Suprapubic skin (tissue), 4 donors: ENCODE measurements at places on chromosomes 2 and 18.

GRCh38 chr2:27296481-27296880 is 11.8 kb downstream of the UCN start:
- no peak for DNase-seq

GRCh38 chr2:45269149-45269793 is 260.0 kb upstream of the SIX2 start:
- DNase-seq = no peak

DNA sequence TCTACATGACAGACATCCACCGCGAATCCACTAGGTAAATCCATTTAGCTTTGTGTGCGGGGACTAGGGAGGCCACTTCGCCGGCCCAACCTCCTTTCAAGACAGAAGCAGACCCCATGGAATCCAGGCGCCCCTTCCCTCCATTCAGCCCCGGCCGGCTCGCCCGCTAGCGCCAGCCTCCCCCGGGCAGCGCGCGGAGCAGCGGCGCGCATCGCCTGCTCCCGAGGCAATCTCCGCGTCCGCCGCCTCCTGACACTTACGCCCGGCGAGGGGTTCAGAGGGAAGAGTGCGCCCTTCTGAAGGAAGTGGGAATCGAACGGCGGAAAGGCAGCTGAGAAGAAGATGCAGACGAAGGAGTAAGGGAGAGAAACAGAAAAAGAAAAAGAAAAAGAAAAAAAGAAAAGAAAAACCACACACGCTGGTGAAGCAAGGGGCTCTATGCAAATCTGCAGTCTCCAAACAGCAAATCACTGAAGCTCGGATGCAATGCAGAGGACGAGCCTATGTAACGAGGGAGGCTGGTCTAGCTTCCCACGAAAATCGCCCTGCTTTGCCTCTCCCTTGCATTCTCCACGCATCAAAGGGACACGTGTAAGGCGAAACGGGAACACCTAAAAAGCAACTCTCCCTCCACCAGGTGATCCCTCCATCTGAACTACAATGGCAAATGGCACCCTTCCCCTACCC is 684.4 kb downstream of the NRXN1 start:
- no peak for DNase-seq

DNA sequence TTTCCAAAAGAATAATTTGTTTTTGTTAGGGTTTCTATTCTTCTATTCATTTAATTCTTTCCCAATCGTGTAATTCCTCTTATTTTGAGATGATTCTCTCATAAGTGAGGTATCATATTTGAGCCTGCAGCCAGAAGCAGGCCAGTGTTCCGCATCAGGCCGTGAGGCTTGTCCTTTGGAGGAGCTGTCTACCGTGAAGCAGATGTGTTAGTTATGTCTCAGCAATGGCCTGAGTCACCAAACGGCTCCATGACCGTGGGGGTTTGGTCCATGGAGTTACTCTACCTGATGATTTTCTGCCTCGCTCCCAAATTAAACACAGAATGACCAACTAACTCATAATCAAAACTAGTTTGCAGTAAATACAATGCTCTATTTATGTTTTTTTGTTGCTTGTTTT is 64.2 kb upstream of the TMEM87B start:
- DNase-seq = no peak

DNA sequence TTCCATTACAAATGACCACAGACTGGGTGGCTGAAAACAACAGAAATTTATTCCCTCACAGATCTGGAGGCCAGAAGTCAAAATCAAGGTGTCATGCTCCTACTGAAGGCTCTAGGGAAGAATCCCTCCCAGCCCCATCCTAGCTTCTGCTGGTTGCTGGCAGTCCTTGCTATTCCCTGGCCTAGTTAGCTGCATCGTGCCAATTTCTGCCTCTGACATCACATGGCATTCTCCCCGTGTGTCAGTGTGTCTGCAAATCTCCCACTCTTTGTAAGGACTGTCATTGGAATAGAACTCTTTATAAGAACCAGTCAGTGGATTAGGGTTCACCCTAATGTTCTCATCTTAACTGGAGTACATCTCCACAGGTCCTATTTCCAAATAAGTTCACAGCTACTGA is 30.5 kb upstream of the NCKAP5 start:
- DNase-seq = no peak

GRCh38 chr2:8872821-8873432 is 35.5 kb upstream of the KIDINS220 start:
- no peak for DNase-seq

DNA sequence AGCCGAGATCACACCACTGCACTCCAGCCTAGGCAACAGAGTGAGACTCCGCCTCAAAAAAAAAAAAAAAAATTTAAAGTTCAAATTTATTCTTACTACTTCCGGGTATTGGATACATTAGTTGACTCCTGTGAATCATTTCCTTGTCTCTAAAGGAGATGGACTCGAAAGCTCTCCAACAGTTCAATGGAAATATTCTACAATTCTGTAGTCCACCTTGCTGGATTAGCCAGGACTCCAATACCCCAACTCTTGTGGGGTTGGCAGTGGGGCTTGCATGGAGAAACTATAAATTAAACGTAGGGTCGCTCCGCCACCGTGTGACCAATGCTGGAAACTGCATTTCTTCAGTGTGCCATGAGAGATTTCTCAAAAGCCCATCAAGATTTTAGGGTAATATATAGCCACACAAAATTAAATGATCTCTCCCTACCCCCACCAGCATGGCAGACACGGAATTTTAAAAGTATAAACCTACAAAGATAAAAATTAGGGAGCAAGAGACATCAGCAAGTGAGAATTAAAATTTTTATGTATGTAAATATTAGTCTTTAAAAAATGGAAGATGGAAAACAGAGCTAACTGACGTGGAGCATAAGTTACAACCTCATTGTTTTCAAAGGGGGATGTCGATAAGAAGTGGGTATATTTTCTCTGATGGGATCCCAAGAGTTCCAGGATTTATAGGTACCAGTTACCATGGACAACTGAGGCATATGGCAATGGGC is 27.8 kb upstream of the GAREM2 start:
- DNase-seq = no peak

GRCh38 chr2:219689676-219690628 is 62.5 kb downstream of the SLC4A3 start:
- no peak for DNase-seq

- DNase-seq = no peak
Observed at GRCh38 chr18:49648326-49648725, 86.5 kb downstream of the LIPG start.

- DNase-seq = no peak
Observed at GRCh38 chr2:188787021-188787657, 187.0 kb upstream of the COL3A1 start.

DNA sequence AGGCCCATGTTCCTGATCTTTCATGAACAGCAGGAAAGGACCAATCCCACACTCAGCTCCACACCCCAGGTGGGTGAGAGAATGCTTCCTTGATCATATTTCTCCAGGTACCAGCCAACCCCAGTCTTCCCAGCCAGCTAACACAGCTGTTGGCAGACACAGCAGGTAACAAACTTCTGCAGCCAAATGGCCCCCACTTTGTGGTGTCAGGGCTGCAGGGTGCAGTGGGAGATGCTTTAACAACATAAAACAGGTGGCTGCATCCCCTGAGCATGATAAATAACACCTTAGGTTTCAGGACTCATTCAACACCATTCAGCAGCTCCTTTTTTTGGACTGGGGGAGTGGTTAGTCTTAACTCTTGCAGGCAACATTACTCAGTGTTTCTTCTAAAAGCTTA is 76.7 kb upstream of the ACAA2 start:
- DNase-seq = no peak

GRCh38 chr2:238856713-238857567 is 9.1 kb downstream of the TWIST2 start:
- no peak for DNase-seq

GRCh38 chr18:66317243-66318090 is 286.4 kb downstream of the CDH19 start:
- no peak for DNase-seq

GRCh38 chr2:65136253-65136652 is 6.3 kb upstream of the RAB1A start:
- DNase-seq = no peak

DNA sequence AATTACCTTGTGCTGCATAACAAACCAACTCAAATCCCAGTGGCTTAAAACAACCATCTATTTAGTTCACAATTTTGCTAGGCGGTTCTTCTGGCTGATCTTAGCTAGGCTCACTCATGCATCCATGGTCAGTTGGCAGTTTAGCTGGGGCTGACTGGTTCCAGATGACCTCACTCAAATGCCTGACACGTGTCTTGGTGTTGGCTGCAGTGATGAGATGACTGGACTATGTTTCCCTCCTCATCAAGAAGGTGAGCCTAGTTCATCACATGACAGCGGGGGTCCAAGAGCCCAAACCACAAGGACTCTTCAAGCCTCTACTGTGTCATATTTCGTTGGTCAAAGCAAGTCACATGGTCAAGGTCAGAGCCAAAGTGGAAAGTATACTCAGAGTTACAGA is 42.7 kb upstream of the ACTR3 start:
- no peak for DNase-seq

DNA sequence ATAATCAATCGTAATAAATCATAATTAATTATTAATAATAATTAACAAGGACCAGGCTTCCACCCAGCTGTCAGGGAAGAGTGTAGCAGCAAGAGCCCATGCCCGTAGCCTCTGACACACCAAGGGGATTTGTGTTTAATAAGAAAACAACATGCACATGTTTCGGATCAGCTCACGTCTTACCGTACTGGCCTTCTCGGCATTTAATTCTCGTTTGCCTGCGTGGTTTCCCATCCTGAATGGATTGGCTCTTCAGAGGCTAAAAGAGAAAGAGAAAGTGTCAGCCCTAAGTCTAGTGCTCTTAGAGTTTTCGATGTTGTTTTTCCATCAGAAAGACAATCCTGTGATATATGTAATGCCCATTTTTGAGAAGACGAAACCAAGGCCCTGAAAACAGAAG is 27.6 kb downstream of the MBP start:
- no peak for DNase-seq

DNA sequence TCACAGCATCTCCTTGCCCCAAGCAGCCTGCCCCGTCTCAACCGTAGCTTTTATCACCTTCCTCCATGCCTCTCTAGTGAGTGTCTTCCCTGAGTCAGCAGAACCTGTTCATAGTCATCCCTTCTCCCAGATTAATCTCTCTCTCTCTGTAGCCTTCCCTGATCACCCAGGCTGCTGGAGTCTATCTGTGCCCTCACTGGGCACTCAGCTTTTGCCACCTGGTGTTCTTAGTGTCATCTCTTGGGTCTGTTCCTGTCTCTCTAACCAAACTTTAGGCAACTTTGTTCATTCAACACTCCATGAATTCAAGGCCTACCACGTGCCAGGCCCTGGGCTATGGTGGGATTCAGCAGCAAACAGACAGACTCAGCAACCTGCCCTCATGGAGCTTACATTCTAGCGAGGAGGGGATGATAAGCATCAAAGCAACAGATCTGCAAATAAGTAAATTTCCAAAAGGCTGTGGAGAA is 159.1 kb downstream of the SMAD7 start:
- peak; percentile 19 for DNase-seq

GRCh38 chr2:229422063-229422462 is 151.0 kb upstream of the PID1 start:
- no peak for DNase-seq

DNA sequence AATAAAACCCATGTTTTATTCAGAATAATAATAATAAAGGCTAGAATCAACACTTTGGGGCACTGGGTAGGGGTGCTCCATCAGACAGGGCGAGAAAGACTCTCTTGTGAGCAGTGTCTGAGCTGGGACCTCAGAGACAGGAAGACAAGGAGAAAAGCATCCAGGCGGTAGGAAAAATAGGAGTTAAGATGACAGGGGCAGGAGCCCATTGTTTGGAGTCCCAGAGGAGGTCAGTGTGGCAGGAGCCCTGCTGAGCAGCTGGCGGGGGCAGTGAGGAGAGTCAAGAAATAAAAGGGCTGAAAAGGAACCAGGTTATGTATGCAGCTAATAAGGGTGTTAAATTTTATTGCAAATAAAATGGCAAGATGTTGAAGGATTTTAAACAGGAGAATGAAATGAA is 457.4 kb downstream of the FBXO15 start:
- DNase-seq = no peak

DNA sequence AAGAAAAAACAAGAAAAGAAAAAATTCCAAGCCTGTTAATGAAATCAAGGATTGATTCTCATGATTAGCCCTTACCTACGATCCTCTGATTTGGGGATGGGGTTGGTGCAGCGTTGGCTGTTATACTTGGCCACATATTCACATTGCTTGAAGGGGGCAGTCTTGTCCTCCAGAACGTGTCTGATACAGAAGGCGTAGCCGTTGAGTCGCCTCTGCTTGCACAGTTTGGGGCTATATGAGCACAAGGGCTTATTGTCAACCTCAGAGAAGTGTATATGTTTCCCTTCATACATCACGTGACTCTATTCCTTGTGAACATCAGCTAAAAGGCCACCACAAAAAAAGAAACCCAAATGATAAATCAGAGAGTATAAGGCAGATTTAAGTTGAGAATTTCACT is 23.2 kb downstream of the INO80D start:
- no peak for DNase-seq

- DNase-seq = no peak
Observed at GRCh38 chr2:202339071-202339870, 36.9 kb upstream of the BMPR2 start.

GRCh38 chr2:18408638-18409037 is 151.8 kb downstream of the RDH14 start:
- DNase-seq = no peak

DNA sequence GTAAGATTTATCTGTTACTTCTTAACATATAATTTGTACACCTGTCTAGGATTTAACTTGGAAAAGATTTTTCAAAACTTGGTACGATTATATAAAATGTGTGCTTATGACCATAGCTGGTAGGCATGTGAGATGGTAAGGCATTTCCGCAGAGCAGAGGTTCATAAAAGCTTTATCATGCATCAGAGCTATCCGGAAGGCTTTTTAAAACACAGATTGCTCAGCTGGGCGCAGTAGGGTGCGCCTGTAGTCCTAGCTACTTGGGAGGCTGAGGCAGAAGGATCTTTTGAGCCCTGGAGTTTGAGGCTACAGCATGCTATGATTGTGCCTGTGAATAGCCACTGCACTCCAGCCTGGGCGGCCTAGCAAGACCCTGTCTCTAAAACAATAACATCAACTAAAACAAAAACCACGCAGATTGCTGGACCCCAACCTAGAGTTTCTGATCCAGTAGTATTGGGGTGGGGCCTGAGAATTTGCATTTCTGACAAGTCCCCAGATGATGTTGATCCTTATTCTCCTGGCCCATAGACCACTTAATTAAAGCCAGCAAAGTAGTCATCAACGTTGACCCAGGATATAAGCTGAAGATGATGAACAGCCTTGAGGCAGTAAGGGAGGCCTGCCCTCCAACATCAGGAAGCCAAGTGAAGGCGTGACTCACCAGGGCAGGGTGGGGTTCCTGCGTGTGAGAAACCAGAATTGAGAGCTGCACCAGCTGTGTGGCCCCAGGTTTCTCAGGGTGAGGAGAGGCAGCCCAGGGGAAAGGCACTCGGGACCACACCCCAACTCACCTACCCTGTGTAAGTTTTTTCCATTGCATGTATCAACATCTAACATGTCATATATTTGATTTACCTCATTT is 21.6 kb upstream of the SLC20A1 start:
- DNase-seq = peak; percentile 81

GRCh38 chr2:144694456-144694855 is 174.5 kb upstream of the ZEB2 start:
- DNase-seq = no peak

DNA sequence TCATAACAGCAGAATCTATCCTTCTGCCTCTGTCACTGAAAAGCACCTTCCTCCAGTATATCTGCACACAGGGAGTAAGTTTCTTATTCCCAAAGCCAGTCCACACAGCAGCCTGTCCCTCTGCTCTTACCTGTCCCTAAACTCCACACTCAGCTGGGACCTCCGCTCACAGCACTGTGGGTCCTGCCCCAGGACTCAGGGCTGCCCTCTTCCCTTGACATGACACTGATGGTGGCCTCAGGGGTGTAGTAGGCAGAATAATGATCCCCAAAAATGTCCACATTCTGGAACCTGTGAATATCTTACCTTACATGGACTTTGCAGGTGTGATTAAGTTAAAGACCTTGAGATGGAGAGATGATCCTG is 39.7 kb upstream of the EML4 start:
- no peak for DNase-seq
